ENCODE measurements at places on chromosomes 5 and 9.

- DNase-seq: no peak
Observed at GRCh38 chr5:137310051-137310730, 188.9 kb downstream of the SPOCK1 start.

GRCh38 chr9:33245341-33245740 lies 5.4 kb downstream of the SPINK4 start:
- no peak for DNase-seq

- DNase-seq: no peak
Observed at GRCh38 chr9:18606281-18606680, 132.3 kb downstream of the ADAMTSL1 start.

- no peak for DNase-seq
Observed at GRCh38 chr5:1052641-1053390, 44.2 kb downstream of the NKD2 start.

- DNase-seq: no peak
Observed at GRCh38 chr5:143166661-143167420, 236.6 kb downstream of the NR3C1 start.

GRCh38 chr9:86507212-86507630 lies 153.0 kb upstream of the TUT7 start:
- DNase-seq: no peak

- no peak for DNase-seq
Observed at GRCh38 chr5:98977723-98978122, 48.9 kb upstream of the CHD1 start.

- no peak for DNase-seq
Observed at GRCh38 chr5:16759147-16759773, 142.5 kb upstream of the RETREG1 start.

DNA sequence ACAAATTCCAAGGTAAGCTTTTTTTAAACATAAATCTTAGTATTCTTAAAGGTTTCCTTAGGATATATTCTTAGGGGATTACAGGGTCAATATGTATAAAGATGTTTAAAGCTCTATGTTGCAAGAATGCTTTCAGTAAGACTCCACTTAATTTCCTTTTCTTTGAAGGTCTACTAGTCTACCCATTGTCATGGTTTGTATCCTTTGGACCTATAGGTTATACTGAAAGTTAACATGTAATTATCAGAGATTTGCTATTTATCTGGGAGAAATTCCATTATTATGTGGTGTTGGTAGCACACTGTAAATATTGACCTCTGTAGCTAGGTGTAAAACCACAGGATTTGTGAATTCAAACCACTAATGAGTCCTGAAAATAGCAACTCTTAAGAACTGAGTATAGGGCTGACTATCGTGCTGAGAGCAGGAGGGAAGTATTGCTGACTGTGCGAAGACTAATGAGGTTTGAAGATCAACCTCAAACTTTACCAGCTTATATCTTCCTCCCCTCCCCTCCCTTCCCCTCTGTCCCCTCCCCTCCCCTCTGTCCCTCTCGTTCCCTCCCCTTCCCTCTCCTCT lies 85.6 kb downstream of the GADD45G start:
- peak; percentile 19 for DNase-seq

DNA sequence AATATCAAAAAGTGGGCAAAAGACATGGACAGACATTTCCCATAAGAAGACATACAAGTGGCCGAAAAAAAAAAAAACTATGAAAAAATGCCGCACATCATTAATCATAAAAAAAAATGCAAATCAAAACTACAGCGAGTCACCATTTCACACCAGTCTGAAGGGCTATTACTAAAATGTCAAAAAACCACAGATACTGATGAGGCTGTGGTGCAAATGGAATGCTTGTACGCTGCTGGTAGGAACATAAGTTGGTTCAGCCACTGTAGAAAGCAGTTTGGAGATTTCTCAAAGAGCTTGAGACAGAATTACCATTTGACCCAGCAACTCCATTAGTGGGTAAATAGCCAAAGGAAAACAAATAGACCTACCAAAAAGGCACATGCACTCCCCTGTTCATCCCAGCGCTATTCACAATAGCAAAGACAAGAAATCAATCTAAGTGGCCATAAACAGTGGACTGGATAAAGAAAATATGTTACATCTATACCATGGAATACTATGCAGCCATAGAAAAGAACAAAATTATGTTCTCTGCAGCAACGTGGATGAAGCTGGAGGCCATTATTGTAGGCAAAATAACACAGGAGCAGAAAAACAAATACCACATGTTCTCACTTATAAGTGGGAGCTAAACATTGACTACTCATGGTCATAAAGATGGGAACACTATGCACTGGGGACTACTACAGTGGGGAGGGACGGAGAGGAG lies 110.6 kb upstream of the BOD1 start:
- no peak for DNase-seq

Data from CD4-positive, alpha-beta T cell treated with Interleukin-21 for 1 hour (primary cell).